ENCODE measurements at places on chromosomes 16 and 17. TPM values are rescaled to one million over a fixed set of nuclear protein-coding genes. Genes with fewer than 3 reads are reported as not detected.

DNA sequence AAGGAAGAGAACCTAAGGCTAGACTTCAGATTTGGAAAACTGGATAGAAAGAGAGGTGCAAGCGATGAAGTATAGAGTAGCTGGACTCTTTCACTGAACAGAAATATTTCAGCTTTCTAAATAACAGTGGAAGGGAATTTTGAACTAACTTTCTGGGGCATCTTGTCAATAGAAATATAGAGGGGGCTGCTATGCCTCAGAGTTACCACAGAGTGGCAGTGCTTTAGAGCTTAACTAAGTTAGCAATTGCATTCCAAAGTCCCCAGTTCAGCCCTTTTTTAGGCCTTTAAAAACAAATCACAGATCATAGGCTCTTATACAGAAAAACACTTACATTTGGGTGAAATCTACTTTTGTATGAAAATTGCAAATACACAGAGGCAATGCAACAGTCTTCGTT is 154.2 kb upstream of the CDH8 start:
- no peak overlapping the region for H3K4me3 ChIP-seq
- no peaks in the 10 kb centered on the region for H3K4me1 ChIP-seq
- H3K27ac ChIP-seq = no peak overlapping the region
- H3K27me3 ChIP-seq = no peaks in the 10 kb centered on the region
- no peaks in the 10 kb centered on the region for H3K36me3 ChIP-seq

DNA sequence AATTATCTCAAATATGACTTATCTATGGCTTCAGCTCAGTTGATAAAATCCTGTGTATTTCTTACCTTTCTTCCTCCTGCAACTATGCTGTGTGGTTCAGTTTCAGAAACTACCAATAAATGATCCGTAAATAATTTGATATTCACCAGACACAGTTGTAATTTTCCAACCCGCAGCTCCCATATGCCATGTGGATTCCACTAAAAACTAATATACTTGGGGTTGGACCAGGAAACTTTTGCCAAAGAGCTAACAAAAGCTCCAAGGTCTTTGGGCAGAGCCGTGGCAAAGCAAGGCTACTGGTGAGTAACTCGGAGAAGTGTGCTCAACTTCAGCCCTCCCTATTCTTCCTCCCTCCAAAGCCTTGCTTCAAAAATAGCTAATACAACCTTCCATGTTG is 2.3 kb upstream of the CHST6 start:
- no peak for DNase-seq
- H3K4me3 ChIP-seq = no peak overlapping the region
- no peaks in the 10 kb centered on the region for H3K27me3 ChIP-seq
- H3K4me1 ChIP-seq = no peaks in the 10 kb centered on the region
- H3K27ac ChIP-seq = no peak overlapping the region
- H3K36me3 ChIP-seq = no peaks in the 10 kb centered on the region

DNA sequence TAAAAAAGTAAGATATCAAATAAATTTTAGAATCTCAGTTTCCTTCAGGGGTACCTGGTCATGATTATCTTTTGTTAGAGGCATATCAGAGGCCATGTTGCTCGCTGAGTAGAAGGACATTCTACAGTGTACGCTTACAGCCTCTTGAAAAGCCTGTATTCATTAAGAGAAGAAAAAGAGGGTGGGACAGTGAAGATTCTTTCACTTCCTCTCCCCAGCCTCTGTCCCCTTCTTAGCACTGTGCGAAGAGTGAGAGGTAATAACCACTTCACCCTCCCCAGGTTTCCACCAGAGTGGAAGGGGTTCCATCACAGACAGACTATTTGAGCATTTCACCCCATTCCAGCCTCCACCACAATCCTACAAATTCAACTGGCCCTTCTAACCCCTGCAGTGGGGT is 4.8 kb upstream of the LPO start:
- DNase-seq = peak; percentile 65
- H3K4me1 ChIP-seq = peaks cover 15% of the 10 kb centered on the region
- no peaks in the 10 kb centered on the region for H3K27me3 ChIP-seq
- no peak overlapping the region for H3K27ac ChIP-seq

DNA sequence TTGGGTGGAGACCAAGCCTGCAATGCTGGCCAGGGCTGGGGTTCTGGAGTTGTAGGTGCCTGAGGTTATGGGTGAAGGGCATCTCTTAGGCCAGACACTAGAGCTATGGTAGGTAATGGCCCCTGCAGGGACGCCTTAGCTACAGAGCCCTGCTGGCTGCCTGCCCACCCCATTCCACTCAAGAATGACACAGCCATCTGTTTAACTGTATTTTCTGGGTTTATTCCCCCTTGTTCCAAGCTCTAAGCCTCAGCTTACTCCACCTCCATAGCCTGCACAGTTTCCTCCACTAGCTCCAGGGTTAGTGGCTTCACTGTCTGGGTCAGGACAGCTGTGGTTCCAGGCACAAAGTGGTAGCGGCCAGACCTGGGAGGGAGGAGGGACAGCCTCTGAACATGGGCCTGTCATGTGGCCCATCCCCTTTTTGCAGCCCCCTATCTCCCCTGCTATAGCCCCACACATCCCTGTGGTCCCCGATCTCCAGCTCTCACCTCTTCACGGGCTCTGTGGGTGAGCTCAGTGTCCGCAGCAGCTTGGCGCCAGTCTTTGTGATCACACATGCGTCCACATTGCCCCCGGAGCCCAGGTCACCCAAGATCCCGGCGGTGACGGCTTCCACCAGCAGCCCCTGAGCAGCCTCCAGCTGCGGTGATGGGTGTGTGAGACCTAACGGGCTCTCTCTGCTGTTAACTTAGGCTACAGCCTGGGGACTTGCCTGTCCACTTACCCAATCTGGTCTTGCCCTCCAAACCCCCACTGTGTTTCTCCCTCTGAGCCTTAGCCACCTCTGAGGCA is 2.1 kb downstream of the PSMB10 start:
- H3K36me3 ChIP-seq = peaks cover 19% of the 10 kb centered on the region
- no peaks in the 10 kb centered on the region for H3K27me3 ChIP-seq
- peak overlapping the region; percentile 91 for H3K4me3 ChIP-seq
- H3K27ac ChIP-seq = no peak overlapping the region

The ICAM2 gene
- total RNA-seq = 4.4 TPM

The NPIPA2 gene
- not detected for total RNA-seq

The PRAC1 gene
- not detected for total RNA-seq

The C16orf89 gene
- not detected for total RNA-seq

The SLC13A2 gene
- not detected for total RNA-seq

The TBC1D3G gene
- not detected for total RNA-seq

Measured in Karpas-422 (cell line).